GM23248 (cell line): ENCODE measurements at places on chromosomes 2 and 18. TPM values are rescaled to one million over a fixed set of nuclear protein-coding genes. Genes with fewer than 3 reads are reported as not detected.

DNA sequence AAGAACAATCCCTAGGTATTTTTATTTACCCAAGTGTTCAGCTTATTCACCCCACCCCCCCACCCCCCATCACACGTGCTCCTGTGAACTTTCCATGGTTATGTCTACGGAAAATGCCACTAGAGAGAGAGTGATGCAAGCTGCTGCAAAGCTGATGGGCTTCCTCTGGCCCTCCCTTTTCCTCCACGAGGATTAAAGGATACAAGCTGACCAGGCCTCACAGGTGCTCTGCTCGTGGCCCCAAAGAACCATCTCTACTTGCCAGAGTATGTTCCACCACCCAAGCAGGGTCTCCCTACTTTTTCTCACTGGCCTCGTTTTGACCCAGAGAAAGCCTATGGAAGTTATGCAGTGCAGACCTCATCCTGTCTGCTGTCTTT lies 342.6 kb downstream of the CELF4 start:
- no peaks in the 10 kb centered on the region for H3K4me1 ChIP-seq
- no peak overlapping the region for H3K27ac ChIP-seq
- no peak overlapping the region for H3K4me3 ChIP-seq
- DNase-seq, result no peak
- no peaks in the 10 kb centered on the region for H3K36me3 ChIP-seq

GRCh38 chr18:73151086-73151485 lies 283.3 kb upstream of the NETO1 start:
- H3K4me3 ChIP-seq, result no peak overlapping the region
- no peaks in the 10 kb centered on the region for H3K4me1 ChIP-seq
- DNase-seq, result no peak
- no peaks in the 10 kb centered on the region for H3K27me3 ChIP-seq

DNA sequence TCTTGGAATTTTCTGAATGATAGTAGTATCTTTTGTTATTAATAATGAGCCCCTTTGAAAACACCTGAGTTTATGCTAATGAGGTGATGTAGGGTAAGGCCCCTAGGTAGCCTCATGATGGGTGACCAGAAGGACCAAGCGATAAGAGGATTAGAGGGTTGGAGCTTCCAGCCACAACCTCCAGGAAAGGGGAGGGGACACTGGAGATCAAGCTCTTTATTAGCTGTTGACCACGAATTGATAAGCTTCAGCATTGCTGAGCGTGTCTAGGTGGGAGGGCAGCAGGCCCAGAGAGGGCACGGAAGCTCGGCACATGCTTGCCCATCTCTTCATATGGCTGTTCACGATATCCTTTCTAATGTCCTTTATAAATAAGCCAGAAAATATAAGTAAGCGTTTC lies 39.0 kb downstream of the KIAA2012 start:
- no peak overlapping the region for H3K27ac ChIP-seq
- no peaks in the 10 kb centered on the region for H3K27me3 ChIP-seq
- H3K4me1 ChIP-seq, result peaks cover 56% of the 10 kb centered on the region
- no peaks in the 10 kb centered on the region for H3K36me3 ChIP-seq
- no peak for DNase-seq

- no peak for DNase-seq
- no peaks in the 10 kb centered on the region for H3K36me3 ChIP-seq
- H3K27me3 ChIP-seq, result no peaks in the 10 kb centered on the region
- peaks cover 20% of the 10 kb centered on the region for H3K4me1 ChIP-seq
- H3K27ac ChIP-seq, result no peak overlapping the region
- H3K4me3 ChIP-seq, result no peak overlapping the region
These were observed 52.8 kb upstream of the ITGB6 start for GRCh38 chr2:160252900-160253299.

DNA sequence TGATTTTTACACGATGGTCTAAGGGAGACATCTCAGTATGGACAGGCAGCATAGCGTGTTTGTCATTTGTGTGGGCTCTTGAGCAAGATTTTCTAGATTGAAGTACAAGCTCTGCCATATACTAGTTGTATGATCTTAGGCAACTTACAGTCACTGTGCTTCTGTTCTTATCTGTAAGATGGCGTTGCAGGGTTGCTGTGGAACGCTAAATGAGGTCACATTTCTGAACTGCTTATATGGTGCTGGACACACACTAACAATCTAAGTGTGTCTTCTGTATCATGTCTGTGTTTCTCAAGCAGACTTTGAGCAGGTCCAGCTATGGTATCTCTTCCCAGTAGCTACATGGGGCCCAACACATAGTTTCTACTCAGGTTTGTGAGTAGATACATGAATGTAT lies 29.2 kb downstream of the PARD3B start:
- DNase-seq, result no peak
- no peaks in the 10 kb centered on the region for H3K27me3 ChIP-seq
- no peaks in the 10 kb centered on the region for H3K4me1 ChIP-seq
- H3K27ac ChIP-seq, result no peak overlapping the region
- H3K36me3 ChIP-seq, result no peaks in the 10 kb centered on the region

GRCh38 chr18:47968721-47969120 lies 38.3 kb upstream of the SMAD2 start:
- H3K27me3 ChIP-seq, result peaks cover 6% of the 10 kb centered on the region; the same call in 1 of the 2 replicates
- no peaks in the 10 kb centered on the region for H3K36me3 ChIP-seq
- H3K4me1 ChIP-seq, result peaks cover 9% of the 10 kb centered on the region; the same call in 1 of the 2 replicates
- no peak overlapping the region for H3K27ac ChIP-seq

GKN2 gene
- total RNA-seq, result not detected in 2 replicates

HOXD13 gene
- 1.0 and 3.8 TPM in 2 replicates for total RNA-seq
